Breast epithelium (tissue), 4 donors: ENCODE measurements at places on chromosomes 6 and 20. TPM values are rescaled to one million over a fixed set of nuclear protein-coding genes. Genes with fewer than 3 reads are reported as not detected.

The TPBG gene
- total RNA-seq = 49.2 TPM

DNA sequence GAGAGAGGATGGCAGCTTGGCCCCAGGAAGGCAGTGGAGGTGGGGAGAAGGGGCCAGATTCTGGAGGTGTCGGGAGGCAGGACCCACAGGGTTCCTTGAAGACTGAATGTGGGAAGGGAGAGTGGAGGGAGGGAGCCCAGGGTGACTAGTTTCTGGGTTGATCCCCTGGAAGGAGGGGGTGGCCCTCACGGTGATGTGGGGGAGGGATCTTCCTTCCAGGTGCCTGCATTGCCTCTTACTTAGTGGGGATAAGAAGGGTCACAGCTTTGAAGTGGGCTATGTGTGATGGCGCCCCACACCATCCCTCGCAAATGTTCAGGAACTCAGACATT lies 26.7 kb downstream of the VSTM2L start:
- no peak for DNase-seq

DNA sequence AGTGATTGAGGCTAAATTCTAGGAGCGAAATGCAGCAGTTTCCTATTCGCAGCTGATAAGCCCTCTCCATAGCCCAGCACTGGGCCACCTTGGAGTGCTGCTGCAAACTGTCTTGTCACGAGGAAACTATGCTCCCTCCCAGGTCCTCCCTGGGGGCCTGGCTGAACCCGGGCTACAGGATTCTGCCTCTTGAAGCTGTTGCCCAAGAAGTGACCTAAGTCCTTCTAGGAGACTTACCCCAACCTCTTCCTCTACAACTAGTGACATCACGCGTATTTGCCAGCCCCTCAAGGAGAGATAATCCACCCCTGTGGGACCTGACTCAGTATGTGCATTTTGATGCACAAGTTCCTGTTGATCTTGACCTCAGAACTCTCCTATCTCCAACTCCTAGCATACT lies 26.5 kb upstream of the ZFAND3 start:
- DNase-seq = no peak

The NSFL1C gene
- total RNA-seq = 36.7 TPM

The MYMX gene
- 3.4 TPM for total RNA-seq

- no peak for DNase-seq
Observed at GRCh38 chr6:46014511-46015118, 1.0 kb downstream of the CLIC5 start.
